ENCODE measurements at places on chromosomes 1 and 21. TPM values are rescaled to one million over a fixed set of nuclear protein-coding genes. Genes with fewer than 3 reads are reported as not detected.

DPT gene
- not detected for total RNA-seq

MYOM3 gene
- not detected for total RNA-seq

CFHR1 gene
- not detected for total RNA-seq

PODN gene
- total RNA-seq, result not detected

SKI gene
- 28.5 TPM for total RNA-seq

LCE1A gene
- total RNA-seq, result not detected

SYNC gene
- total RNA-seq, result not detected

DIO1 gene
- not detected for total RNA-seq

AKR7A3 gene
- 0.46 TPM for total RNA-seq

CATSPERE gene
- total RNA-seq, result 0.38 TPM

AMY1C gene
- total RNA-seq, result not detected

DNA sequence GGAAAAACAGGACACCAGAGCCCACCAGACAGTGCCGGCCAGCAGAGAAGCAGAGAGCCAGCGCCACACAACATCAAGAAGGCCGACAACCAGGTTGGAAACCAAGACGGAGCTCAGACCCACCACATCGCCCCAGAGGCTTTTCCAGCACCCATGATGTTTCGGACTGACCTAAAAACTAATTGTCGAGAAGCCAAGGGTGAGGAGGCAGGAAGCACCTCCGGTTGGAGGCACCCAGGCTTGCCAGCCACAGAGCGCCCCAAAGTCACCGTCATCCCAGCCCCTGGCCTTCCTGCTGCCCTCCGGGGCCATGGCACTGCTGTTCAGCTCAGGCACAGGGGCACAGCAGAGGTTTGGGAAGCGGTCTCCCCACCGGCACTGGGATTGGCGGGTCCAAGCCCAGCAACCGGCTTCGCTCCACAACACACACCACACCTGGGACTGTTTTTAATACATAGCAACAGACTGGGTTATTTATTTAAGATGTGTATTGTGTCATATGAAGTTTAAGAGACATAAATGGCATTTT is 67.2 kb downstream of the SLC37A1 start:
- H3K4me3 ChIP-seq, result no peak overlapping the region
- H3K36me3 ChIP-seq, result peaks cover 13% of the 10 kb centered on the region
- H3K27me3 ChIP-seq, result no peaks in the 10 kb centered on the region
- no peaks in the 10 kb centered on the region for H3K4me1 ChIP-seq
- no peak for DNase-seq
- H3K27ac ChIP-seq, result no peak overlapping the region

DNA sequence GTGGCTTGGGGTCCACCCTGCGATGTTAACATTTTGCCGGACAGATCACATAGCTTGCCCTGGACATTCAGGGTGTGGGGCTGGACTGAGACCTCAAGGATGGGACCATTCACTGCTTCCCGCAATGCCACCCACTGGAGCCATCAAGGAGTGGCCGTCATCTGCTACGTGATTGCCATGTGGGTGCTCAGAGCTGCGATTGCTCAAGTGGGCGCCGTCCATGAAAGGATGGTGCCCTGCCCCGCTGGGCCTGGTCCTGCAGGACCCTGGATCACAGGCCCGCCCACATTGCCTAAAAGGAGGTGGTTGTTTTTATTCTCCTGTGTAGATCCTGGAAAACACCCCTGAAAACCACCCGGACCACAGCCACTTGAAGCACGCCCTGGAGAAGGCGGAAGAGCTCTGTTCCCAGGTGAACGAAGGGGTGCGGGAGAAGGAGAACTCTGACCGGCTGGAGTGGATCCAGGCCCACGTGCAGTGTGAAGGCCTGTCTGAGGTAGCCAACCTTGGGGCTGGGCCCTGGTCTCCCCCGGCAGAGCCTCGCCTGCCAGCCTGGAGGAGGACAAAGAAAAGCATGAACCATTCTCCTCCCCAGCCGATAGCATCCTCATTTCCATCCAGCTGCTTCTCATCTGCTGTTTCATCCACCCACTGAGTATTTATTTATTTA is 40.4 kb downstream of the ATP5PO start:
- peaks cover under 1% of the 10 kb centered on the region for H3K4me1 ChIP-seq
- H3K27me3 ChIP-seq, result peaks cover 6% of the 10 kb centered on the region
- H3K4me3 ChIP-seq, result no peak overlapping the region
- no peaks in the 10 kb centered on the region for H3K36me3 ChIP-seq
- H3K27ac ChIP-seq, result no peak overlapping the region

DNA sequence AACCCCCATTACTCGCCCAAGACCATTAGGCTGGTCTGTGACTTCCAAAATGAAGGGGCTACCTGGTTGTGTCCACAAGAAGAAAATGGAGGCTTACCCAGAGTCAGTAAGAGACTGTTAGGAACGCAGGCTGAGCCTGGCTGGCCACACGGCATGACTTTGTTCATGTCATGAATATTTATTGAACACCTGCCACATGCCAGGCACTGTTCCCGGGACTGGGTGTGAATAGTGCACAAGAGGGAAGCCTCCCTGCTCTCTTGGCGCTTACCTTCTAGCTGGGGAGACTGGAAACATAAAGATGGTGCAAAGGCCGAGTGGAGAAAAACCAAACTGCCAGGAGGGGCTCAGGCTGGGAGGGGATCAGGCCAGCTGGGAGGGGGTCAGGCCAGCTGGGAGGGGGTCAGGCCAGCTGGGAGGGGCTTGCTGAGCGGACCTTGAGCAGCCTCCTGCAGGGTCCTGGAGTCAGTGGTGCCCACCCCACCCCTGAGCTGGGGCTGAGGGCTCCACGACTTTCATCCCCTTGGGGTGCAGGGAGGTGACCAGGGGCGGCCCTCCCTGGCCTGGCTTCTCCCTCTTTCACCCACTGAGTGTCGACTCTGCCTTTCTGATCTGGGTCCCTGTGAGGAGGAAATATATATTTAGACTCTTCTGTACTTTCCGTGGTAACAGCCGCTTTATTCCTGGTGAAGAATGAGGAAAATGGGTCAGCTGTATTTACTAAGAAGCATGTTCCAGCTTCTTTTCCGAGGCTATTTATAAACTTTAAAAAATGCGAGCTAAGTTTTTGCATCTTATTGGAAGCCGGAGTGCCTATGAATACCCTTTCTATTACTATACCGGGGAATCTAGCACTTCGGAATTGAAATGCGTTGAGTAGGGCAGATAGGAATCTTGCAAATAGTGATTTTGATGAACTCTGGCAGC is 139.0 kb downstream of the CAMTA1 start:
- H3K4me3 ChIP-seq, result no peak overlapping the region
- H3K27me3 ChIP-seq, result peaks cover 8% of the 10 kb centered on the region
- peaks cover 1% of the 10 kb centered on the region for H3K36me3 ChIP-seq
- H3K4me1 ChIP-seq, result no peaks in the 10 kb centered on the region

DNA sequence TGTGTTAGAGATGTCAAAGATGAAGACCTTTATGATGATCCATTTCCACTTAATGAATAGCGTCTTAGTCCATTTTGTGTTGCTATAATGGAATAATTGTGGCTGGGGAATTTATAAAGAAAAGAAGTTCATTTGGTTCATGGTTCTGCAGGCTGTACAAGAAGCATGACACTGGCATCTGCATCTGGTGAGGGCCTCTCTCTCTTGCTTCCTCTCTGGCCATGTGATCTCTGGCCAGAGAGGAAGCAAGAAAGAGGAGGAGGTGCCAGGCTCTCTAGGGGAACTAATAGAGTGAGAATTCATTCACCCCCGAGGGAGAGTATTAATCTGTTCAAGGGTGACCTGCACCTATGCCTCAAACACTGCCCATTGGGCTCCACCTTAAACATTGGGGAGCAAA is 242.8 kb downstream of the DISC1 start:
- no peaks in the 10 kb centered on the region for H3K36me3 ChIP-seq
- no peaks in the 10 kb centered on the region for H3K27me3 ChIP-seq
- H3K4me3 ChIP-seq, result no peak overlapping the region
- H3K27ac ChIP-seq, result no peak overlapping the region

DNA sequence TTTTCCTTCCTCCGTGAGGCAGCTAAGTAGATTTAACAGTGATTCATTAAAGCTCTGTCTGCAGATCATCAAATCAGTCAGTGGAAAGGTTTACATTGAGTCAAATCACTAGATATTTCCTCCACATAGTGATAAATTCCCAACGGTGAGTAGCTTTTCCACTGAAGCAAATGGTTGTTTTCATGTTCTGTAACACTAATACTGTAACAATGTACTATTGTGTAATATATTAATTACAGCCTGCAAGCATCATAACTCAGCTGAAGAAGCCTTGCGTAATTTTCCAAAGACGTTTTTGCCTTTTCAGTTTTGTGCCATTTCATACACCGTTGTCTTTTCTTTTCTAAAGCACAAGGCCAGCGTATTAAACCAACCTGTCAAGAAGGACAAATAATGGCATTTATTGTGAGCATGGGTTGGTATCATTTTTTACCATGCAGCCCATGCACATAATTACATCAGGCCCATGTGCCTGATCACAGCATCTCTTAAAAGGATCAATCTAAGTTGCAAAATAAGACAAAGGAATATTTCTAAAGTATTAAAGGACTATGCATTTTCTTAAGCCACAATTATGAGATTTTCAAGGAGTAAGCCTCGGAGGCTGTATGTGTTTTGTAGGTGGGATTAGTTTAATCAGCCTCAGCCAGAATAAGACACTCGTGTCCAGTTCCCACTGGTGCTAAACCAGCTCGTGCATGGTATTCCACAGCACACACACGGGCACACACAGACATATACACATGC is 16.7 kb upstream of the PDE9A start:
- no peak overlapping the region for H3K4me3 ChIP-seq
- no peak overlapping the region for H3K27ac ChIP-seq
- DNase-seq, result no peak

- no peak for DNase-seq
- H3K27ac ChIP-seq, result no peak overlapping the region
- H3K4me3 ChIP-seq, result no peak overlapping the region
- no peaks in the 10 kb centered on the region for H3K4me1 ChIP-seq
- no peaks in the 10 kb centered on the region for H3K27me3 ChIP-seq
- peaks cover 3% of the 10 kb centered on the region for H3K36me3 ChIP-seq
Observed at GRCh38 chr1:104056786-104057185, 307.1 kb downstream of the AMY1C start.

DNA sequence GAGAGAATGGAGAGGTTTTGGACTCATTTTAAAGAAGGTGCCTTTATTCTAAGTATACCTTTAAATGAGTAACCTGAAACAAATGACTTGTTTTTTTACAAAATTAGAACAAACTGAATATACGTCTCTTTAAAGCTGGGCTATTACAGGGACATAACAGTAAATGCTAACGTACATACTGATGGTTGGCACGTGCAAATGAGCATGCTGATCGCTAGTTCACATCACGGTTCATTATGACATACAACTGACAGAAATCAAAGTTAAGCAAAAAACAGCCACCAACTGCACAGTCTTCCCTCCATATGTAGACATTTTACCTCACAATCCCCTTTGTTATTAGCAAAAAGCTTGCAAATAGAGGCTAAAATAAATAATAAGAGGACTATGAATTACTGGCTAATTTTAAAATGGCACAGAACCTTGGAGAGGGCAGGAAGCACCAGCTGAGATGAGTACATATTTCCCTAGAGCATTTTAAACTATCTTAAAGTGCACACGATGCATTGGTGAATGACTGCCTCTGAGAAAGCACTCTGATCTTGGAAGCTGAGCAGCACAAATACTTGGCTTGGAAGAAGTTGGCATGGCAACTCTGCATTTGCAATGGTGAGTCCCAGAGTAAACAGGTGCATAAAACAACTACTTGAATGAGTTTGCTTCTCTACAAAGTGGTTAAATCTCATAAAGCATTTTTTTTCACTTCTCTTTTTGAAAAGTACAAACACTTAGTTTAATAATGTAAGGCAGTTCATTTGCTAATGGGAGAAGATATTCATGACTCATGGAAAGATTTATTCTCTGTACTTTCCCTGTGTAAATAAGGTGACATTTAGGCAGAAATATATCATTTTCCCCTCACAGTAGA is 204.7 kb downstream of the LHX8 start:
- no peaks in the 10 kb centered on the region for H3K27me3 ChIP-seq
- no peaks in the 10 kb centered on the region for H3K4me1 ChIP-seq
- no peak overlapping the region for H3K27ac ChIP-seq
- DNase-seq, result no peak
- no peak overlapping the region for H3K4me3 ChIP-seq
- no peaks in the 10 kb centered on the region for H3K36me3 ChIP-seq

GRCh38 chr1:209406595-209406994 is 176.9 kb upstream of the CAMK1G start:
- no peaks in the 10 kb centered on the region for H3K36me3 ChIP-seq
- H3K4me1 ChIP-seq, result peaks cover 4% of the 10 kb centered on the region
- H3K4me3 ChIP-seq, result no peak overlapping the region
- peaks cover 7% of the 10 kb centered on the region for H3K27me3 ChIP-seq
- DNase-seq, result no peak

- H3K27me3 ChIP-seq, result peaks cover 22% of the 10 kb centered on the region
- no peaks in the 10 kb centered on the region for H3K4me1 ChIP-seq
- no peak overlapping the region for H3K27ac ChIP-seq
- H3K36me3 ChIP-seq, result no peaks in the 10 kb centered on the region
Observed at GRCh38 chr1:201347498-201348210, 29.8 kb downstream of the TNNT2 start.

DNA sequence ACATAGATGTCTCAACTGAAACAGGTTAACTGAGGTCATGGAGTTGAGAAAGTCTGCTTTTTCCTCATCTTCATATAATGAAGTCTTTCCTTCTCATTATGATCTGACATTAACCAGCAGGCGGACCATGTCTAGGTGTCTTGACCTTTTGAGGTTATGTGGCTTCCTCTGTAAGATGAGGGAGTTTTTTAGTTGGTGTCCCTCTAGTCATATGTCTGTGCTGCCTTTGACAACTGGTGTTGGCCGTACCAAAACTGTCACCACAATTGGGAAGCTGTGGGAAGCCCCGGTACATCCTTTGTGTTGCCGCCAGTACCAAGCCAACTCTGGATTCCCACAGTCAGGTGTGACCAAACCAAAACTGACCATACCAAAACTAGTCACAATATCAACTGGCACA is 105.1 kb downstream of the PBX1 start:
- no peak for DNase-seq
- no peaks in the 10 kb centered on the region for H3K36me3 ChIP-seq
- H3K4me3 ChIP-seq, result no peak overlapping the region
- H3K4me1 ChIP-seq, result no peaks in the 10 kb centered on the region
- H3K27ac ChIP-seq, result no peak overlapping the region

DNA sequence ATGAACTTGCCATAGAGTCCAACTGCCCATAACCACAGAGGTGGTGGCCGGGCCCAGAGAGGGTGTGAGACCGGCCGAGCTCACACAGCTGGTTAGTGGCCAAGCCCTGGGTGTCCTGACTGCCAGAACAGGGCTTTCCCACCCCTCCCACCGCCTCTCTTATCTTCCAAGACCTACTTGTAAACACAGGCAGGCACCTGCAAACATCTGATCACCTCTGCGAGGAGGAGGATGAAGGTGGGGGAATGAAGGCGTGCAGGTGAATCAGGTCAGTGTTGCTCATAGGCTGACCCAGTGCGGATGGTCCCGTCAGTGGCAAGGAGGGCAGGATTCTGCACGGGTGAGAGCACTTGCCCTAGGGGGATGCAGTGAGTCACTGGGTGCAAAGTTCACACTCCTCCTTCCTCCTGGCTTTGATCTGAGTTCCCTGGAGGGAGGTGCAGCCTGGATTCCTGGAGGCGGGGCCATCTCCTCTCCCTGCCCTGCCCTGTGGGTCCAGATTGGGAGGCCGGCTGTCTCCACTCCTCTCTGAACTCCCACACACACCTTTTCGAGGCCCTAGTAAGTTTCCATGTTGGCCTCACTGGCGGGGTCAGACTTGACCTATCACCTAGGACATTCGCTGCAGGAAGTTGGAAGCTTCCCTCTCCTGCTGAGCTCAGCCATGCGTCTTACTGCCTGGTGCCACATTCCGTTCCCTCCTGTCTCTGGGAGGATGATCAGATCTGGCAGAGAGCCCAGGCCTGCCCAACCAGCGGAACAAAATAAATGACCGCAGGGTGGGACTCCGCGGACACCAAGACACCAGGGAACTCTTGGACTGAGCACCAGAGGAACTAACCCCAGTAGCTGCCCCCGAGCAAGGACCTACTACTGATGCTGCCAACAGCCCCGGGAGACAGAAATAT is 7.3 kb downstream of the UQCRHL start:
- H3K27me3 ChIP-seq, result peaks cover 13% of the 10 kb centered on the region
- peaks cover 15% of the 10 kb centered on the region for H3K4me1 ChIP-seq
- no peak overlapping the region for H3K27ac ChIP-seq
- H3K36me3 ChIP-seq, result no peaks in the 10 kb centered on the region
- H3K4me3 ChIP-seq, result no peak overlapping the region

Data from activated T-cell treated with anti-CD3 and anti-CD28 coated beads, Interleukin-2, amount 50 U/mL, for 72 hours (primary cell).